NCI-H1417 treated with DMSO at 0.1 percent for 48 hours (cell line): ENCODE measurements at places on chromosomes 6 and 20.

GRCh38 chr6:15132854-15133670 lies 112.8 kb upstream of the JARID2 start:
- no peak for DNase-seq

GRCh38 chr20:37276494-37277252 lies 12.8 kb upstream of the MANBAL start:
- no peak for DNase-seq

- DNase-seq, result no peak
These were observed 4.5 kb downstream of the TMEM14A start for GRCh38 chr6:52675372-52675771.

DNA sequence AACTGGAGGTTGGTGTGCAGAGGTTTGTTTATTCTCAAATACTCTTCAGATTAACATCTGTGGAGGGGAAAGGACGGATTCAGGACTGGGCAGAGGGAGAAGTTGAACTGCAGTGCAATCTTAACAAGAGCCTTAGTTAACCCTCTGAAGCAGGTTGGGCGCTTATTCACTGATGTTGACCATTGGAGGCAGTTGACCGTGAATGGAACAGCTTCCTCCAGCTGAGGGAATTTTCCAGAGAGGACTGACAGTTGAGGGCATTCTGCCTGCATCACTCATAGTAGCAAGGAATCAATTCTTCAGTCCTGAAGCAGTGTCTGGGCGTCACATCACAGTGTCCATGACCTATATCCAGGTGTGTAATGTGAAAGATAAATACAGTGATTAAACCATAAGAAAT lies 80.9 kb downstream of the PLCB4 start:
- no peak for DNase-seq

GRCh38 chr6:15441215-15441868 lies 195.5 kb downstream of the JARID2 start:
- no peak for DNase-seq

DNA sequence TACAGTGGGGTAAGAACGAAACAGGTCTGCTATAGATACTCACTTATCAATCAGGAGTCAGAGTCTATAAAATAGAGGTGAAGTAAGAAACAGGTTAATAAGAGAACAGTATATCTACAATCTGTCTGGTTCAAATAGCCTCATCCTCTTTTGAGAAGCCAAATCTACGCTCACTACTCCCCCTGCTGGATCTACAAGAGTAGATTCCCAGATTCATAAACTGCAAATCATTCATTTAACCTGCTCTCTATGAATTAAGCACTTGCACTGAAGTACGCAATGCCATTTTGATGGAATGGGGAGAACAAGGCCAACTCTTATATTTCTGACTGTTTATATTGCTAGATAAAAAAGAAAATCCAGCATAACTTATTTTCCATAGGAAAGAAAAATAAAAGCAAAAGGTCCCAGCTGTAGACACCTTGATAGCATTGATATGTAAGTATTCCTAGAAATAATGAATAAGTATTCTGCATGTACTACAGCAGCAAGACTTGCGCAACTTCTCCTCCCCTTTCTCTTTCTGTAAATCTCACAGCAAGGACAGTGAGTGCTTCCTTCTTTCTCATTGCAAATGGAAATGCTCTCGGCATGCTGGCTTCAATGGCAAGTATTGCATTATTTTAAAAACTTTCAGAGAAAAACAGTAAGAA lies 92.3 kb downstream of the RFX6 start:
- DNase-seq, result peak; percentile 8

DNA sequence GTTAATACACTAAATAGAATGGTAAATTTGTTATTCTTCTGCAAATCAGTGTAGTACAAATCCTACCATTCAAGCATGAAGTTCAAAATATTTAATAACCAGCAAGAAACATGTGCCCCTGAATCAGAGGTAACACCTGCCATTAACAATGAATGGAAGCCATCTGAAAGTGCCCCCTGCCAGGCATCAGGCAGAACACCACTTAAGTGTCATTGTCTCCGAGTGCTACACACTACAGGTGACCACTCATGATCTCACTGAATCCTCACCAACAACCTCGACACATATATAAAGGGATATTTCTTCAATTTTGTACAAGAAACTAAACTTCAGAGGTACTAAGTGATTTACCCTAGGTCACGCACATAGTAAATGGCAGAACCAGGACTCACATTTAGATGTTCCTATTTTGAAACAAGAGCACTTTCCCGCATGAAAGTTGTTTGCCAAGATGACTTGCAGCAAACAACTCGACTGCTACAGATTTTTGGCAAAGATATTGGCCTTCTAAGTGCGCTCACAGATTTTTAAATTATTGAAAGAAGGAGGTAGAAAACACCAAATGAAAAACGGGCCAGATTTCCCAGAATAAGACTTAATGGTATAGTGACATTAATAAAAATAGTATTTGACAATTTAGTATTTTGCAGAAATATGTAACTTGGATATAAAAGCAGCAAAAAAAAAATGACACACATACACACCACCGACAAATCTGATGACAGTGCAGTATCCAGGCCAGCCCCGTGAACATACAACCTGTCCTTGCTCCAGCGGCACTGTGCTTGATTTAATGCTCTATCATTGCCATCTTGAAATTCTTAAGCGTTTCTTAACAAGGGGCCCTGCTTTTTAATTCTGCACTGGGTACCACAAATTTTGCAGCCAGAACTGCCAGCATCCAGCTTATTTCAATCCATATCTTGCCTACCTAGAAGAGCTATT lies 274.5 kb downstream of the ALDH8A1 start:
- peak; percentile 93 for DNase-seq

DNA sequence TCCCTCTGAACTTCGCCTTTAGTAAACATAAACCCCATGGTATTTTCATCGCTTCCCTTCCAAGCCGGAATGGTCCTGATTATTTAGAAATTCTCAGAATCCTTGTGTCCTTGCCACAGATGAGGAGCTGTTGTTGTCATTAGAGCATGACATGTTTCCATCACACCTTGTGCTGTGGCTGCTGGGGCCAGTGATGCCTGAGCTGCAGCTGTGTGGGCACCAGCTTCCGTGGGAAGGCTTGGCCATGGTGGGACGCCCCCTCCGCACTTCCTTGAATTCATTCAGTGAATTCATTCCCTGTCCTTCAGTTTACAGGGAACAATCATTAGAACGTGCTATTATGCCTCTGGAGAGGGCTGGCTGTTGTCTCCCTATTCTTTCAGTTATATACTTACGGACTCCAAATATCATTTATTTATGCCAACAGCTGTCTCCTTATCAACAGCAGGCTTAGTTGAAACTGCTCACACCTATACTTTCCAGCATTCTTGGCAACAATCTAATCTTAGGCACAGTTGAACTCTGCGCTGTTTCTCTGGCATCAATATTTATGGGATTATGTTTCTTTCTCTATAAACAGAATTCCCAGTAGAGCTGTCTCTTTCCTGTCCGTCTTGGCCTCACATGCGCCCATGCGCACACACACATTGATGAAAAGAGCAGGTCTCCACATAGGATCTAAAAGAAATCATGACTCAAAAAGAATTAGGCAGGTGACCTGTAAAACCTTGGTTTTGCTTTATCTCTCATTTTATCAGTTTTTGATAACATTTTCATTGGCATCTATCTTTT lies 9.0 kb downstream of the ADGRF1 start:
- no peak for DNase-seq

GRCh38 chr6:91654357-91654756 lies 1067.5 kb upstream of the MAP3K7 start:
- DNase-seq, result no peak

GRCh38 chr20:45394221-45395113 lies 13.6 kb upstream of the DBNDD2 start:
- no peak for DNase-seq

DNA sequence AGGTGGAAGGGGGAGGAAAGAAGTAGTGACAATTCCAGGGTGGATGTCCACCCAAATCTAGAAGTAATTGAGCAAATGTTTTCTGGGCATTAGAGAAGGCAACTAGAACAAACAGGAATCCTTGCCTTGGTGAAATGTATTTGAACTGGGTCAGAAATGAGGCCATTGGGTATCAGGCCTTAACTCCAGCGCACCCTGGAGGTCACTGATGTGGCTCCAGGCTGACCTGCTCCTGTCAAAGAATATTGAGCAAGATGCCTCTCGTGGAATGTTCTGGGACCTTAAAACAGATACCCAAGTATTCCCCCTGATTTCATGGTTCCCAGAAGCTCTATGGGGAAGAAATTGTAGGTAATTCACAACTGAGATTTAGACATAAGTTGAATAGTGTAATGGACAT lies 6.9 kb downstream of the HLA-DPB1 start:
- DNase-seq, result no peak

- DNase-seq, result no peak
These were observed 360.7 kb downstream of the NKAIN2 start for GRCh38 chr6:124164343-124164742.

- peak; percentile 35 for DNase-seq
These were observed 425.3 kb downstream of the EPM2A start for GRCh38 chr6:145309842-145310535.

GRCh38 chr6:119447921-119448320 lies 98.4 kb upstream of the MAN1A1 start:
- no peak for DNase-seq

DNA sequence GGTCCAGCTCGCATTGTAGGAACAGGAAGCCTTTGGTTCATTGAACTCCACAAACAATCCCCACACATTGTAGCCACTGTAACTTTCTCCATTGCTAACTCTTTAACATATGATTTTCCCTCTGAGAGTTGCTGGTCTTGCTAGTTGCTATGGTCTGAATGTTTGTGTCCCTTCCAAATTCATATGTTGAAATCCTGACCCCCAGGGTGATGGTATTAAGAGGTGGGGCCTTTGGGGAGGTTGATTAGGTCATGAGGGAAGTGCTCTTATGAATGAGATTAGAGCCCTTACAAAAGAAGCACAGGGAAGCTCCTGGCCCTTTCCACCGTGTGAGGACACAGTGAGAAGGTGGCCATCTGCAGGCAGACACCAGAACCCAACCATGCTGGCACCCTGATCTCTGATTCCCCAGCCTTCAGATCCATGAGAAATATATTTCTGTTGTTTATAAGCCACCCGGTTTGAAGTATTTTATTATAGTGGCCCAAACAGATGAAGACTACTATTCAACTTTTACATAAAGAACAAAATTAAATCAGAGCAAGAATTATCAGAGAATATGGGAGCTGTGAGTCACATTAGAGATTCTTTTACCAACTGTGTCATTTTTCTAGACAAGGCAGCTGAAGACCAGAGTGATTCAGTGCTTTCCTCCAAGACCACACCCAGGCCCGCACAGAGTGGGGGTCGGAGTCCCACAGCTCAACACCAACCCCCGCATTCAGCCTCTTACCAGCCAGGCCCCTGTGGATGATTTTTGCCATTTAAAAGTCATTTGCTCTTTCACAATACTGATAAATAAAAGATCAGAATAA lies 143.0 kb downstream of the SAMD5 start:
- no peak for DNase-seq

DNA sequence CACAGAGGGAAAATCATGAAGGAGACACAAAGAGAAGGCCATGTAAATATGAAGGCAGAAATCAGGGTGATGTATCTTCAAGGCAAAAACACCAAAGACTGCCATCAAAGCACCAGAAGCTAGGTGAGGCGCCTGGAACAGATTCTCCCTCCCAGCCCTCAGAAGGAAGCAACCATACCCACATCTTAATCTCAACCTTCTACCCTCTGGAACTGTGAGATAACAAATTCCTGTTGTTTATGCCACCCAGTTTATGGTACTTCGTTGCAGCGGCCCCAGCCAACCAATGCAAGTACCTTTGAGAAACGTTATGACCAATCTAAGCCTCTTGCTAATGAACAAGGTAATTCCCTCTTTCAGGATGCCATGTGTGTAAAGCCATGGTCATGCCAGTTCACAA lies 66.2 kb upstream of the STXBP5 start:
- DNase-seq, result no peak

DNA sequence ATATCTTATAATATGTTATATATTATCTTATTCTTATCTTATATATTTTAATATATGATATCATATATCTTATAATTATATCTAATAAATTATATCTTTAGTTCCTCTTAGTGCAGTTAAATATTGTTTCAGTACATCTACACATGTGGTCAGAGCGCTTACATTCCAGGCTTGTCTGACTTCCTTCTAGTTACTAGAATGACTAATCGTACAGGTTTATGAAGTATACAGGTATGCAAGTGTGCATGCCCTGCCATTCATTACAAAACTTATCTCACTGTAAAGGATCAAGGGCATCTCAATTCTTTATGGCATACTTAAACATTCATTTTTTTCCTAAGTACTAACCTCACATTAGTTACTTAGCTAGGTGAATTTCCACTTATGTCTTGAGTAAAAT lies 1278.0 kb upstream of the MAP3K7 start:
- no peak for DNase-seq

GRCh38 chr20:62711703-62712101 lies 3.1 kb downstream of the NTSR1 start:
- DNase-seq, result peak; percentile 55

- DNase-seq, result peak; percentile 4
These were observed 132.7 kb downstream of the AGPAT4 start for GRCh38 chr6:161141173-161141572.

DNA sequence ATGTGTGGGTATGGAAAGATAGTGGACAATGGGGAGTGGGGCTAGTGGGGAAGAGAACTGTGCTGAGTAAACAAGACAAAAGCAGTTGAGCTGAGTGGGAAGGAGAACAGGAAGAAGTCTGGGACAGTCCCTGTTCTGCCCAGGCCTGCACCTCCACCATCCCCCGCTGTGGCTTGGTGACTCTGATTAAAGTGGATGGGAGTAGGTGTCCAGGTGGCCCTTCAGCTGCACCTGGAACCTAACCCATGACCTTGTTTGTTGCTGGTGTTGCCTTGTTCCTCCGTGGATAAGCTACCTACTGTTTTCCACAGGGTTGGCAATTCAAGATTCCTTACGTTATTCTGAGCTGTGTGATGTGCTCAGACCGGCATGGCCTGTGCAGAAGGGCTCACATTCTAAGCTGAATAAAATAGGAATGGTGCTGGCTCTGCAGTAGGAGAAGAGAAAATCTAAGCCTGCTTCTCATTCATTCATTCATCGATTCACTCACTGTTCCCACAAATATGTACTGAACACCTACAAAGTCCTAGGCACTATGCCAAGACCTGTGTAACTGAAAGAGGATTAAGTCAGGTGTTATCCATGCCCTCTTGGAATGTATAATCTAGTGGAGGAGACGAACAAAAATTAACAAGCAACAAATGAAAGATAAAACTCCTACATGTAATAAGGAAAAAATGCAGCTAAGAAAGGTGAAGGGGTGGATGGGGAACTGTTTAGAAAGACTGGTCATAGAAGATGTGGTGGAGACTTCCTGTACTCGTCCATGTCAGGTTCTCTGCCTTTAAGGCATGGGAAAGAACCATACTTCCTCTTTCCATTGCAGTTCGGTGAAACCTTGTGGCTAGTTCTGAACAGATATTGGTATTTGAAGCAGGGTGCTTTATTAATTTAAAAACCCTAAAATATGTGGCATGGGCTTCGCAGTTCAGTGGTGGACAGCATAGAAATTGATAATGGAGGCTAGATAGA lies 10.1 kb upstream of the CALHM6 start:
- DNase-seq, result no peak

- DNase-seq, result no peak
These were observed 115.9 kb downstream of the DLL1 start for GRCh38 chr6:170174771-170175643.

GRCh38 chr6:41045664-41046063 lies 3.4 kb downstream of the TSPO2 start:
- no peak for DNase-seq
